Osteoblast (primary cell): ENCODE measurements at places on chromosomes 3 and 15. TPM values are rescaled to one million over a fixed set of nuclear protein-coding genes. Genes with fewer than 3 reads are reported as not detected.

The EDEM1 gene
- total RNA-seq, result 38.7 and 46.3 TPM in 2 replicates

The CHDH gene
- total RNA-seq, result 0.72 and 0.88 TPM in 2 replicates

GRCh38 chr15:39344662-39345141, 236.2 kb upstream of the THBS1 start:
- no peaks in the 10 kb centered on the region for H3K4me1 ChIP-seq
- no peaks in the 10 kb centered on the region for H3K27me3 ChIP-seq
- DNase-seq, result no peak
- no peaks in the 10 kb centered on the region for H3K36me3 ChIP-seq

DNA sequence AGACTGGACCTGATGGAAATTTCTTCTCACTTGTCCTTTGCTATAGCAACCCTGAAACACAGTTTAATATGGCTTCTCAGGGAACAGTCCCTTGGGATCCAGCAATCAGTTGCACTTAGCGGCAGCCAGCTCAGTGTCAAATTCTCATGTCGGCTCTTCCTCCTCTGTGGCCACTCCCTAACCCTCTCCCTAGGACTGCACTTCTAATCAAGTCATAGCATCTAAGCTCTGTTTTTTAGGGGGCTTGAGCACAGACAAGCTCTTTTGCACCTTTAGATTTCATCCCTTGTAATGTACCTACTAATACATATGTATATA, 250.5 kb upstream of the TLE3 start:
- H3K27me3 ChIP-seq, result peaks cover 46% of the 10 kb centered on the region
- no peak overlapping the region for H3K4me3 ChIP-seq
- H3K4me1 ChIP-seq, result no peaks in the 10 kb centered on the region
- DNase-seq, result no peak
- H3K36me3 ChIP-seq, result no peaks in the 10 kb centered on the region

The WDR82 gene
- 54.2 and 58.3 TPM in 2 replicates for total RNA-seq

DNA sequence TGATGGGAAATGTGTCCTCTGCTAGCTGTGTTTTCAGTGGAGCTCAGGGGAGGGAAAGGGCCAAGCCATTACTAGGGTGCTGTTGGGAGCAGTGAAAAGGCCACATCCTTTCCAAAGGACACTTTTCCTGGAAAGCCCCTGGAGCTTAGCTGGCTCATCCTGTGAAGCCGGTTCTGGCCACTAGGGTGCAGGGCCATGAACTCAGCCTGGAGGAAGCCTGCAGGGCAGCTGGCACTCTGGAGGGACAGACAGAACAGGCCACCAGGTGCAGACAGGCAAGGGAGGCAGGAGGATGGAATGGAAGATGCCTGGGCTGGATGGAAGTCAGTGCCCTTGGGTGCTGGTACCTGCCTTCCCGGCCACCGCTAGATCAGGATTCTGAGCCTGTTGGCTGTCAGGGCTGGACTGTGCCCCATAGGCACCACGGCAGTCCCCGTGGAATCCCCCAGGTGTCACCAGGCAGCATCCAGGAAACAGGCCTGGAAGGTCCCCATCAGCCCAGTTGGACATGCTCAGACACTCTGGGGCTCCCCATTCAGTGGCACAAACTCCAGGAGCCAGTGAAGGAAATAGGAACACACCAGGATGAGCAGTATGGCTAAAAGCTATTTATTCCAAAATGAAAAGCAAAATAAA, 76.2 kb upstream of the C2CD4B start:
- H3K4me1 ChIP-seq, result no peaks in the 10 kb centered on the region
- H3K27ac ChIP-seq, result no peak overlapping the region
- peaks cover 1% of the 10 kb centered on the region for H3K27me3 ChIP-seq

DNA sequence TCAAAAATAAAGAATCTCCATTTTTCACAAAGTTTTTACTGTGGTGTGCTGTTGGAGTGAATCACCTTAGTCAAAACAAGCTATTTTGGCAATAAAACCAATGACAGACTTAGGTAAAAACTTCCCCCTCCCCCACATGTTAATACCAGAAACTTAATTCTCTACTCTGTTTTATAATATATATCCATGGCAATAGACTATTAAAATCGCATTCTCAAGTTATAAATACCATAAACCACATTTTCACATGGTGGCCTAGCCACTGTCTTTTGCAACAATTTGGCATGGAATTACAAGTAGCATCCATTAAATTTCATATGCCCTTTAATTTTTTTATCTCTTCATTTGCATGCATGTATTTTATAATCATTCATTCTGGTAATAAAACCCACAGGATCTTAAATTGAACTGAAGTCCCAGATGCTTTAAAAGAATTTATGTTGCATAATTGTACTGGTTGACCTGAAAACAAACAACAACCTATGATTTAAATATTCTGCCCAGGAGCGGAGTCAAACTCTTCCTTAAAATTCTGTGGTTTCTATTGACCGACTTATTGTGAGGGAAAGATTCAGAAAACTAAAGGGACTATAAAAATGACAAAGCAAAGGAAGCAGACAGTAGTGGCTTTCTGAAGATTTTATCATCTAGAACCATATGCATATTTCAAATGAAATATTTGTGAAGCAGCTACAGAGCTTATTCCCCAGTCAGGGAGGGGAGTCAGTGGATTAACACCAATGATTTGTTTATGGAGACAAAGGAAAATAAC, 229.0 kb upstream of the TBL1XR1 start:
- DNase-seq, result no peak
- H3K27me3 ChIP-seq, result no peaks in the 10 kb centered on the region
- H3K27ac ChIP-seq, result no peak overlapping the region
- H3K4me3 ChIP-seq, result no peak overlapping the region
